ENCODE measurements at places on chromosomes 16 and 17.

GRCh38 chr16:83622010-83622409 lies 185.8 kb upstream of the HSBP1 start:
- no peak for DNase-seq

GRCh38 chr17:75591722-75592302 lies 4.2 kb downstream of the MYO15B start:
- no peak for DNase-seq

DNA sequence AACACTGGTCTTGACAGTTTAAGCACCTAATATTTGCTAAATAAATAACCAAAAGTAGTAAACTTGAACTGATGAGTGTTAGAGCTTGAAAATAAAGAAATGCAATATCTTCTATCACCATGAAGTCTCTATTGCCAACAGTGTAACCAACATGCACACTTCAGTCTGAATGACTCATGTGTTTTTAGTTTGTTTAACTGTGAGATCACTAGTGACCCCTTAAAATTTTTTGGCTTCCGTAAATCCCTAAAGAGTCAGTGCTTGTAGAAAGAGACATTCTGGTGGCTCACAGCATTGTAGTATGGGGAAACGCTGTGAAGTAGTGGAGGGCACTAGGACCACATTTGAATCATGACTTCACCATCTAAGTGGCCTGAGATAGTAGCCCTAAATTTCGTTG lies 341.1 kb downstream of the PMP22 start:
- DNase-seq, result no peak

DNA sequence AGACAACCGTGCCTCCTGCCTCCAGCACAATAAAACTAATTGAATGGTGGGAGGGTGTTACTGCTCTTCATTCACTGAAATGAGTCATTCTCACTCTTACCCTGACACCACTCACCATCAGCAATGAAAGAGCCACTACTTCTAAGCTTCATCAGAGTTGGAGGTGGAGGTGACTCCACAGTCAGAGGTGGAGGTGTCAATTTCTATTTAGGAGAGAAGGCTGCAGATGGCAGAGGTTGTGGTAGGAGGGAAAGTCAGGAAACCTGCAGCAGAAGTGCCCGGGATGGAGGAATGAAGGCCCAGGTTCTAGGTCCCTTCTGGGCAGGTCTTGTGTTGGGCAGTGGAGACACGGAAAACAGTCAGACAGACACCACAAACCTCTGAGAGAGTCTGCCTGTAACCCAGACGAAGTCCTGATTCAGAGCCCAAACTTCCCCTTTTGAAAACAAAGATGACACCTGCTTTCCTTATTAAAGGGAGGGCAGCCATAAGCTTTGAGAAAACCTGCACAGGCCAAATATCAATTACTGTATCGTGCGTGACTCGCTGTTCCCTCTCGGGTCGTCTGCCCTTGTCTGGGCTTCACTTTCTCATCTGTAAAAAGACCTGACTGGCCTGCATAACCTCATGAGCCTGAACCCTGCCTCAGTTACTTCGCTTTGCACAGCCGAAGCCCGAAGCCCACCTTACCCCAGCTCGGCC lies 668 bp downstream of the ATPAF2 start:
- no peak for DNase-seq

DNA sequence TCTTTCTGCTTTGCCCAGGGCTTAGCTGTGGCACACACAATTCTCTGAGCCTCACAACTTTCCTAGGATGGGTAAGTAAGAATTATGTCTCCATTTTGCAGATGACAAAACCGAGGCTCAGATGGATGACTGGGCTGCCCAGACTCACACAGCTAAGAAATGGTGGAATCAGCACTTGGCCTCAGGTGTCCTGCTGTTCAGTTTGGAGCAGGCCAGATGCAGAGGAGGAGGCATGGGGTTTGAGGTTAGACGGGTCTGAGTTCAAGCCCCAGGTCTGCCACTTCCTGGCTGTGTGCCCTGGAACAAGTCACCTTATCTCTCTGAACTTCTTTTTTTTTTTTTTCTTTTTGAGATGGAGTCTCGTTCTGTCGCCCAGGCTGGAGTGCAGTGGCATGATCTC lies 1.7 kb upstream of the MEOX1 start:
- DNase-seq, result no peak

DNA sequence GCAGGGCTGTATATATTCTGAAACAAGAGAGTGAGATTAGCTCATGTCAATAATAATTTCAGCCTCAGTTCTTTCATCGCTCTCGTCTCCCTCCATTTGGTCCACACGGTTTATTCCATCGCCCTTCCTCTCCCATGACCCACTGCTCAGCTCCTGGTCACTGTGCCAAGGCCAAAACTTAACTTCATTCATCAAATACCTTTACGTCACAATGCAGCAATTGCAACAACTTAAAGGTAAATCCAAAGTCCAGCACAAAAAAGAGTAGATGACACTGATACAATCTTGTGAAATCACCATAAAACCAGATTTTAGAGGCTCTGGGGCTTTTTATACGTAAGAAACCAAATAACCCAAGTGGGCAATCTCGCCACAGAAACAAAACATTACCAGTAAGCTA lies 72.0 kb downstream of the ANKRD11 start:
- DNase-seq, result no peak

GRCh38 chr17:57612202-57613071 lies 132.7 kb downstream of the CCDC182 start:
- DNase-seq, result no peak

- DNase-seq, result no peak
Measured at GRCh38 chr17:50472286-50472685, 3.6 kb upstream of the CHAD start.

- no peak for DNase-seq
Measured at GRCh38 chr17:68179236-68179925, 68.5 kb upstream of the AMZ2 start.

GRCh38 chr17:16378636-16379282 lies 2.1 kb upstream of the UBB start:
- no peak for DNase-seq

DNA sequence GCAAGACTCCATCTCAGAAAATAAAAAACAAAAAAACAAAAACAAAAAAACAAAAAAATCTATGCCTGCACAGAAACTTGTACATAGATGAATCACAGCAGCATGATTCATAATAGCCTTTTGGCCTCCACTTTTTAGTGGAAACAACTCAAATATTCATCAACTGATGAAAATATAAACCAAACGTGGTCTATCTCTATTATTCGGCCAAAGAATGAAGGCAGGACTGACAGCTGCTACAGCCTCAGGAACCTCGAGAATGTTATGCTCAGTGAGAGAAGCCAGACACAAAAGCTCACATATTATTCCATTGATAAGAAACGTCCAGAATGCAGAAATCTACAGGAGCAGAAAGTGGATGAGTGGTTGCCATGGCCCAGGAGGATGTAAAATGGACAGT lies 19.8 kb downstream of the PPL start:
- DNase-seq, result no peak

DNA sequence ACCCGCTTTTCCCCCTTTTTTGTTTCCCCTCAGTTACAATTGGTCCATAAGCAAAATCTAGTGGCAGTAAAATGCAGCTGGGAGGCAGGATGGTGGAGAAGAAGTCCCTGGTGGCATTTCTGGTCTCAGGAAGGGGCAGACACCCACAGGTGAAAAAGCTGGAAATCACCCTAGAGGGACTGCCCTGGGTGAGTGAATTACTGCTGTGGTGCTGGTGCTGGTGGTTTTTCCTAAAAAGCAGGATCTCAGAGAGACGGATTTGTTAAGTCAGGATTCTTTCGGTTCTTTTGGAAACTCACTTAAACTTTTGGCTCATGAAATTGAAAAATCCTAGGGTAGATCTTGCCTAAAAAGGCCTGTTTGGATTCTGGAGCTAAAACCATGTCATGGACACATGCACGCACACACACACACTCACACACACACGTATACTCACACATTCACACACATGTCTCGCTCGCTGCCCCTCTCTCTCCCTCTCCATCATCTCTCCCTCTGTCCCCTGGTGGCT lies 65.8 kb downstream of the NKD1 start:
- no peak for DNase-seq

DNA sequence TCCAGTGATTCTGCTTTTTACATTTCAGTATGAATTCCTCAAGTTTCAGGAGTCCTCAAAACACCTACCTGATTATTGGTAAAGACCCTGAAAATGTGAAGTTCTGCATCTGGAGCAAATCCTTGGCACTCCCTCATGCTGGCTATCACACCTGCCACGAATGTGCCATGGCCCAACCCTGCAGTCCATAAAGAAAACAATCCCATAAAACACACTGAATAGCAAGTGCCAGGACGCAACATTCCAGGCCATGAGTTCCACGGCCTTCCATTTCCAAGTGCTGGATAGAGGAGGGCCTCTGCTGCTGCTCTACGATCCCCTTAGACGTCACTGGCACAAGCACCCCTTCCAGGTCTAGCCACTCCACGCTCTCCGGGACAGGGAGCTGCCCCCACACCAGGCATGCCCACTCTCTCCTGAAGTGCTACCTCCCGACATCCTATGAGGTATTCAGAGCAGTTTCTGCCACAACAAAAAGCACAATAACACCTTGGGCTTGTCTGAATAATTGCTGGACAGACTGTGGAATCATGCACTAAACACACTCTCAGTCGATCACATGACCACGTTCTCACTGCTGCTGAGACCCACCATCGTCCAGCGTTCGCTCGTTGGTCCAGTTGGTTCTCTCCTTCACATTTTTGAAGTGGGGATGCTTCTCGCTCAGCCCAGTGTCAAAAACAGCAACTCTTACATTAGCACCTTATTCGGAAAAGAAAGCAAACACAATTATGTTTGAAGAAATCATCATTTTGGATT lies 23.4 kb downstream of the MBTPS1 start:
- no peak for DNase-seq

GRCh38 chr16:74465851-74466685 lies 44.8 kb upstream of the CLEC18B start:
- DNase-seq, result no peak

DNA sequence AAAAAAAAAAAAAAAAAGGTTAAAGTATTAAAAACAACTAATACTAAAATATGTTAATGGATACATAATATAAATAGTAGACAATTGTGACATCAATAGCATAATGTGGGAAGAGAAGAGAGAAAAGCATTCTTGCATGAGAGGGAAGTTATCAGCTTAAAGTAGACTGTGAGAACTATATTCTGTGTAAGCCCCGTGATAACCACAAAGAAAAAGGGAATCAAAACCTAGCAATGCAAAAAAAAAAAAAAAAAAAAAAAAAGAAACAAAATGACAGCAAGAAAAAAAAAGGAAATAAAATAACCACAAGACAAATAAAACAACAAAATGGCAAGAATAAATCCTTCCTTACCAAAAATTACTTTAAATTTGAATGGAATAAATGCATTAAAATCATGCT lies 39.8 kb upstream of the MYLK3 start:
- DNase-seq, result no peak

Measured in activated naive CD8-positive, alpha-beta T cell treated with anti-CD3 and anti-CD28 coated beads, Interleukin-2, amount 50 U/mL, for 16 hours (primary cell).